Tibial artery (tissue), 4 donors: ENCODE measurements at places on chromosomes 1 and 21.
A peak's percentile ranks its signal among the peaks of the same experiment; 100 is the strongest.

- H3K36me3 ChIP-seq = no peaks in the 10 kb centered on the region
- H3K4me3 ChIP-seq = no peak overlapping the region
- no peaks in the 10 kb centered on the region for H3K27me3 ChIP-seq
Observed at GRCh38 chr1:210021145-210021860, 83.3 kb downstream of the SYT14 start.

DNA sequence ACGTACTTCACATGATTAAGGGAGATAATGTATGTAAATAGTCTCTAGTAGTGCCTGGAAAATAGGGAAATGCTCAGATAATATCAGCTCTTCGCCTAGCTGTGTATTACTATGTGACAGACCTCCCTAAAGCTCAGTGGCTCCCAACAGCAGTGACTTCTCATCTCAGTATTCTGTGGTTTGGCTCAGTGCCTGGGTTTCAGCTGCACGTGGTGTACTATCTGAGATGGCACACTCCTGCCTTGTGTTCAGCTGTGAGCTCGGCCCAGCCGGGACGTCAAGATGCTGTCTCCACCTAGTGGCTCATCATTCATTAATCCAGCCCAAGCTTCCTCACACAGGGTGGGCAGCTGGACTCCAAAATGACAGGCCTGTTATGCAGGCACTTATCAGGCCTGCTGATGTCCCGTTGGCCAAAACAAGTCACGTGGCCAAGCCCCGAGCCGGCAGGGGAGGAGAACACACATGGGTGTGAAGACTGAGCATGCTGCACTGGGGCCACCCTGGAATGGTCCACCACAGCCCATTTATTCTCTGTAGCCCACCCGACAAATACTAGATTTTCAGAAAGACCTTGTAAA is 17.8 kb downstream of the SLFNL1 start:
- H3K36me3 ChIP-seq = peaks cover 80% of the 10 kb centered on the region
- H3K4me1 ChIP-seq = peaks cover 17% of the 10 kb centered on the region
- peak; percentile 100 for DNase-seq
- no peak overlapping the region for H3K4me3 ChIP-seq

- DNase-seq = no peak
- no peak overlapping the region for H3K4me3 ChIP-seq
- no peak overlapping the region for H3K27ac ChIP-seq
- no peaks in the 10 kb centered on the region for H3K36me3 ChIP-seq
Observed at GRCh38 chr1:178599087-178599486, 86.2 kb downstream of the TEX35 start.

DNA sequence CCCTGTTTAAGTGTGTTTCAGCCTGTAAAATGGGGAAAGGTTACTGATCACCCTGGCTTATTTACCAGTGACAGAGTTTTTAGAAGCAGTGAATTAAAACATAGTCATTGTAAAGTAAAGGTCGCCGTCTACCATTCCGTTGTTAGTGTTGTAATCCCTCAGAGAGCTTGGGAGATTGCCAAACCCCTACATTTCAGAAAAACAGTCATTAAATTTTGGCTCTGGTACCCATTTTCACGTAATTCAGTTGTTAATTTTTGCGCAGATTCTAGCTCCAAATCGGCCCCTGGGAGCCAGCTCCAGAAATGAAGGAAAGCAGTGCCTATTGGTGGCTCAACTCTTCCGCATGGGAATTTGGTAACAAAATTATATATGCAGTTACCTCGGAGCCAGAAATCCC is 127.7 kb upstream of the AJAP1 start:
- no peaks in the 10 kb centered on the region for H3K4me1 ChIP-seq
- peaks cover 26% of the 10 kb centered on the region for H3K27me3 ChIP-seq
- no peaks in the 10 kb centered on the region for H3K36me3 ChIP-seq
- DNase-seq = no peak
- no peak overlapping the region for H3K4me3 ChIP-seq
- H3K27ac ChIP-seq = no peak overlapping the region

GRCh38 chr1:41631154-41631553 is 146.7 kb upstream of the EDN2 start:
- H3K4me1 ChIP-seq = peaks cover 4% of the 10 kb centered on the region
- no peak overlapping the region for H3K27ac ChIP-seq
- H3K27me3 ChIP-seq = no peaks in the 10 kb centered on the region
- H3K4me3 ChIP-seq = no peak overlapping the region
- no peak for DNase-seq

DNA sequence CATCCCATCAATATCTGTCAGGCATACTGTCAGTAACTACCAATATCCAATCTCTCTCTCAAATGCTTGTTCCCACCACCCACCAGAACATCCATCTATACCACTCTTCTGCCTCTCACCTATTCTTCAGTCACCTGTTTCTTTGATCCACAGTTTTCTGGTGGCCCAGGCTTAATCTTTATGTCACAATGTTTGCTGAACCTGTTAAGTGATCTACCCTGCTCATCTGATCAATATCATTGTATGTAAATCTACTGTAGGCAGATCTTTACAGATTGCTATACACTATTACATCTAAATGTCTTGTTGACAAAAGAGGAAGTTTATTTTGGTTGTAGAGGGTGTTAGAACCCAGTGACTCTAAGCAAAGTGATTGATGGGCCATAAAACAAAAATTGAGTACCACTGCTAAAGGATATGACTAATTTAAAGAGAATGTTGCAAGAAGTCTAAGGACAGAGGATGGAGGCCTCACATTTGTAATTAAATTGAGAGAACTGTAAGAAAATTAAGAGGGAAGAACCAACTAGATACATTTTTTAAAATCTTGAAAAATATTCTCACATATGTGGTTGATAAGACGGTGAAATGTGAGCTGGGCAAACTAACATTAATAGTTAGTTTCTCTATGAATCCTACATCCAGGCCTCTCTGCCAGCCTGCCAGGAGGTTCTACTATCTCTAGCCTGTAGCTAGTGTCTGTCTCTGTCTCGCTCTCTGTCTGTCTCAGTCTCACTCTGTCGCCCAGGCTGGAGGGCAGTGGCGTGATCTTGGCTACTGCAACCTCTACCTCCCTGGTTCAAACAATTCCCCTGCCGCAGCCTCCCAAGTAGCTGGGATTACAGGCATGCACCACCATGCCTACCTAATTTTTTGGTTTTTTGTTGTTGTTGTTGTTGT is 34.1 kb downstream of the EGLN1 start:
- no peaks in the 10 kb centered on the region for H3K36me3 ChIP-seq
- H3K27ac ChIP-seq = no peak overlapping the region
- H3K27me3 ChIP-seq = no peaks in the 10 kb centered on the region

GRCh38 chr1:94677714-94678113 is 136.2 kb upstream of the F3 start:
- no peaks in the 10 kb centered on the region for H3K27me3 ChIP-seq
- no peak for DNase-seq
- no peak overlapping the region for H3K27ac ChIP-seq
- H3K4me3 ChIP-seq = no peak overlapping the region

GRCh38 chr1:218430346-218430745 is 85.2 kb downstream of the TGFB2 start:
- DNase-seq = no peak
- H3K4me3 ChIP-seq = no peak overlapping the region
- H3K27me3 ChIP-seq = no peaks in the 10 kb centered on the region
- no peak overlapping the region for H3K27ac ChIP-seq
- H3K4me1 ChIP-seq = no peaks in the 10 kb centered on the region

DNA sequence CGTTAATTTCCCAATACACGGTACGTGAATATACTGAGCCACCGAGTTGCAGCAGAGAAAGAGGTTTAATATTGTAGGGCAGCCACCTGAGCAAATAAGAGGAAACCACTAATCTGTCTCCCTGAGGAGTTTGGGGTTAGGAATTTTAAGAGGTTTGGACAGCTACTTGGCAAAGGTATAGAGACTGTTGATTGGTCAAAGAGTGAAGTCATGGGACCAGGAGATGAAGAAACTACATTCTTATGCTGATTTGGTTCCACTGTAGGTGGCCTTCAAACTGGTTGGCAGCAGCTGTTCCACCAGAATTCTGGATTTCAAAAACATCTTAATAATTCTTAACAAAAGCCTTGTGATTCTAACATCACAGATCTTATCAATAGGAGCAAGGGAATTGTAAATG is 485.4 kb upstream of the PRMT6 start:
- H3K27ac ChIP-seq = no peak overlapping the region
- H3K36me3 ChIP-seq = no peaks in the 10 kb centered on the region
- no peak overlapping the region for H3K4me3 ChIP-seq
- DNase-seq = no peak

- H3K4me3 ChIP-seq = no peak overlapping the region
- no peak for DNase-seq
- no peaks in the 10 kb centered on the region for H3K36me3 ChIP-seq
- H3K27me3 ChIP-seq = no peaks in the 10 kb centered on the region
Observed at GRCh38 chr1:191483988-191484387, 674.3 kb upstream of the RGS18 start.

GRCh38 chr1:93087532-93087931 is 8.4 kb downstream of the MTF2 start:
- H3K27me3 ChIP-seq = no peaks in the 10 kb centered on the region
- DNase-seq = no peak
- H3K4me3 ChIP-seq = no peak overlapping the region
- H3K36me3 ChIP-seq = peaks cover 10% of the 10 kb centered on the region
- H3K27ac ChIP-seq = no peak overlapping the region

- no peak overlapping the region for H3K27ac ChIP-seq
- H3K4me1 ChIP-seq = no peaks in the 10 kb centered on the region
- no peak for DNase-seq
- H3K36me3 ChIP-seq = no peaks in the 10 kb centered on the region
- no peak overlapping the region for H3K4me3 ChIP-seq
Observed at GRCh38 chr21:41304068-41304720, 12.4 kb upstream of the FAM3B start.

DNA sequence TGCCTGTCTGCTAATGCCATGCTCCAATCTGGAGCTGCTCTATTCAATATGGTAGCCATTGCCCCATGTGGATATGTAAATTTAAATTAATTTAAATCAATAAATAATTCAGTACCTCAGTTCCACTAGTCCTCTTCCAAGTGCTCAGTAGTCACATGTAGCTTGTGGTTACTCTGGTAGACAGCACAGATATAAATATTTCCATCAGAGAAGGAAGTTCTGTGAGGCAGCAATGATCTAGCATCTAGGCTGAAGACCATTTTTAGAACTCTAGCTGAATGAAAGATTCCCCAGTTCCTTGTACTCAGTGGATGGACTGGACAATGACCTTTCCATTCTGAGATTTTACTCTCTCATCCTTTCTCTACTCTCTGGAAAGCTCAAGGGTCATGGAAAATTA is 25.8 kb upstream of the CAPZB start:
- no peaks in the 10 kb centered on the region for H3K36me3 ChIP-seq
- H3K4me1 ChIP-seq = peaks cover 3% of the 10 kb centered on the region
- DNase-seq = no peak
- H3K27ac ChIP-seq = no peak overlapping the region
- no peaks in the 10 kb centered on the region for H3K27me3 ChIP-seq
- no peak overlapping the region for H3K4me3 ChIP-seq

DNA sequence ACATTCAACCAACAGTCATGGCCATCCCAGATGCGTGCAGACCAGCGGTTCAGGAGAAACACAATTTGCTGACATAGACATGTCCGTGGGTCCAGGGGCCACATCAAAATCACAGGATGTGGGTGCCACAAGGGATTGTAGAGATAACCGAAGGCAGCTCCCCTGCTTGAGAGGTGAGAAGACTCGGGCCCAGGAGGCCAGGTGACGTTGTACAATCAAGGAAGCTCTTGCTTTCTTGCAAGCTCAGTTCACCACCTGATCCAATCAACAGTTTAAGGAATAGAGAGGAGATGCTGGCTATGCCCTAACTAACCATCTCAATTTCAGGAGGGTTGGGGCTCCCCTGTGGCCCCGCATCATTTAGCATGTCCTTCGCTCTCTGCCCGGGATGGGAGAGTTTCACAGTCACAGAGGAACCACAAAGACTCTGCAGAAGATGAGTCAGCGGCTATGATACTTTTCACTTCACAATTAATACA is 19.5 kb downstream of the UBASH3A start:
- H3K36me3 ChIP-seq = no peaks in the 10 kb centered on the region
- no peaks in the 10 kb centered on the region for H3K4me1 ChIP-seq
- H3K4me3 ChIP-seq = no peak overlapping the region

DNA sequence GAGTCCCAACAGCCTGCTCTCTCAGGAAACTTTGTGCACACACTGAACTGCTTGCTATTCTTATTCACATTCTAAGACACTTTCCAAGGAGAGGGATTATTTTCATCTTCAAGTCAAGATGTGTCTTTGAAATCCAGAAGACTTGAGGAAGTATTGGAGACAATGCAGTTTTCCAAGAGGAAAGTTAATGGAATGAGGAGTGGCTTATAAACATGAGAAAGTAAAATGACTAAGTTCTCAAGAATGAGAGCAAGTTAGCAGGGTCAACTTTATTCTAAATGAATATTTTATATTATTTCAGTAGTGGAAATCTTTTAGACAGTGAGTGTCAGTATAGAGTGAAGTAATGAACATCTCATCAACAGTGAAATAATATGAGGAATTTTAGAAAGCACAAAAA is 1239.3 kb downstream of the MRPL39 start:
- no peaks in the 10 kb centered on the region for H3K36me3 ChIP-seq
- no peak overlapping the region for H3K4me3 ChIP-seq

- no peak overlapping the region for H3K4me3 ChIP-seq
- H3K27ac ChIP-seq = no peak overlapping the region
- H3K27me3 ChIP-seq = no peaks in the 10 kb centered on the region
Observed at GRCh38 chr1:90381598-90381997, 335.5 kb downstream of the BARHL2 start.

GRCh38 chr1:20601129-20601825 is 12.4 kb downstream of the CDA start:
- H3K27ac ChIP-seq = no peak overlapping the region
- H3K36me3 ChIP-seq = no peaks in the 10 kb centered on the region
- no peaks in the 10 kb centered on the region for H3K27me3 ChIP-seq
- no peaks in the 10 kb centered on the region for H3K4me1 ChIP-seq
- H3K4me3 ChIP-seq = no peak overlapping the region

DNA sequence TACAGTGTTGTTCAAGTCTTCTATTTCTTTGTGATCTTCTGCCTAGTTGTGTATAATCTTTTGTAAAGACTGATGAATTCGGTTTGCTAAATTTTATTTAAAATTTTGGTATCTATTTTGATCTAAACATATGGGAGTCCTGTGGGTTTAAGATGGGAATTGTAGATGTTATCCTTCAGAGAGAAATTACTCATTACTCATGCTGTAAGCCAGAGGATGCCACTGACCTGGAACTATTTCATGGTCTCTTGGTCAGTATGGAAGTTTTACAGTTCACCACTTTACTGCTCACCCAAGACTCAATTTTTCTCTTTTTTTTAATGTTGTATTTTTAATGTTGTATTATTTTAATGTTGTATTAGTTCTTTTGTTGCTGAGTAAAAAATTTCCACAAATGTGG is 138.6 kb upstream of the B3GALT2 start:
- no peaks in the 10 kb centered on the region for H3K4me1 ChIP-seq
- no peaks in the 10 kb centered on the region for H3K27me3 ChIP-seq
- DNase-seq = no peak
- no peaks in the 10 kb centered on the region for H3K36me3 ChIP-seq
- no peak overlapping the region for H3K27ac ChIP-seq
- H3K4me3 ChIP-seq = no peak overlapping the region

GRCh38 chr1:210417881-210418280 is 89.2 kb downstream of the HHAT start:
- H3K27me3 ChIP-seq = no peaks in the 10 kb centered on the region
- no peak overlapping the region for H3K27ac ChIP-seq
- H3K4me1 ChIP-seq = no peaks in the 10 kb centered on the region
- no peak overlapping the region for H3K4me3 ChIP-seq
- no peak for DNase-seq

GRCh38 chr1:214990619-214991018 is 91.9 kb upstream of the KCNK2 start:
- H3K4me1 ChIP-seq = no peaks in the 10 kb centered on the region
- H3K4me3 ChIP-seq = no peak overlapping the region
- H3K27me3 ChIP-seq = no peaks in the 10 kb centered on the region
- DNase-seq = no peak

- H3K27ac ChIP-seq = no peak overlapping the region
Observed at GRCh38 chr1:223853748-223854147, 8.0 kb upstream of the TP53BP2 start.
